ENCODE measurements at places on chromosomes 4 and X. TPM values are rescaled to one million over a fixed set of nuclear protein-coding genes. Genes with fewer than 3 reads are reported as not detected.

The DDX53 gene
- total RNA-seq: not detected

The TMPRSS11B gene
- not detected for total RNA-seq

The SUPT20HL2 gene
- total RNA-seq: not detected

The FAT1 gene
- 151 TPM for total RNA-seq

The MAGEB2 gene
- not detected for total RNA-seq

The SAT1 gene
- 417 TPM for total RNA-seq

The PCDH7 gene
- total RNA-seq: 12.9 TPM

The GAGE13 gene
- not detected for total RNA-seq

The CT47B1 gene
- not detected for total RNA-seq

Measured in sciatic nerve (tissue), 2 donors.